ENCODE measurements at places on chromosomes 12 and 14. TPM values are rescaled to one million over a fixed set of nuclear protein-coding genes. Genes with fewer than 3 reads are reported as not detected.

- DNase-seq, result no peak
Measured at GRCh38 chr14:78197051-78197450, 26.9 kb downstream of the NRXN3 start.

DNA sequence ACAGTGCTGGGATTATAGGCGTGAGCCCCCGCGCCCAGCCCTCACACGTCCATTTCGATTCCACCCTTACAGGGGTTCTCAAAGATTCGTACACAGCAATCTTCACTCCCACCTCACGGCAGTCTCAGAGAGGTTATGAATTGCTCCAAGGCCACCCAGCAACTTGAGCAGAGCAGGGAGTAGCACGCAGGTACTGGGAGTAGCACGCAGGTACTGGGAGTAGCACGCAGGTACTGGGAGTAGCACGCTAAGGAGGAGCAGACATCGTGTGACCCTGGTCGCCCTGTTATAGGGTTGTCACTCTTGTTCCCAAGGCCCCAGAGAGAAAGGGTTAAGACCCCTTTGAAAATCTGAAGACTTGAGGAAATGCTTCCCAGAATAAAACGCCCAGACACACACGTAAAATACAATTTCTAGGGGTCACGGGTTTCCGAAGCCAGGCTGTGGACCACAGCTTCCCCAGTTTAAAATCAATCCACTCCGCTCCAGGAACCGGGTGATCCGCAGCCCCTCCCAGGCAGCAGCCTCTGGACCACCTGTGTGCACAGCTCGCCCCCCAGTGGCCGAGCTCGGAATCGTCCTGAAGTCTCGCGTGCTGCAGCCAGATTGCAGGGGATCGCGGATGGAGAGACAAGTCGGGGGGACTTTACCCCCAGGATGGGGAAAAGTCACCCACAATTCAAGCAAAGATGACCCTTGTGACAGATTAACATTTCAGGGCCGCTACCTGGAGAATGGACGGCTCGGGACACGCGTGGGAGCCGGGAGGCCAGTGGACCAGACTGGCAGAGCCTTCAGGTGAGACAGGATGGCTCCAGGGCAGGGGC, 92.0 kb downstream of the SCARB1 start:
- peak; percentile 81 for DNase-seq

- DNase-seq, result no peak
Measured at GRCh38 chr12:79959484-79959883, 24.6 kb upstream of the PPP1R12A start.

- DNase-seq, result no peak
Measured at GRCh38 chr14:75452324-75452723, 24.5 kb downstream of the JDP2 start.

GRCh38 chr14:34723867-34724266, 9.5 kb upstream of the CFL2 start:
- no peak for DNase-seq

DNA sequence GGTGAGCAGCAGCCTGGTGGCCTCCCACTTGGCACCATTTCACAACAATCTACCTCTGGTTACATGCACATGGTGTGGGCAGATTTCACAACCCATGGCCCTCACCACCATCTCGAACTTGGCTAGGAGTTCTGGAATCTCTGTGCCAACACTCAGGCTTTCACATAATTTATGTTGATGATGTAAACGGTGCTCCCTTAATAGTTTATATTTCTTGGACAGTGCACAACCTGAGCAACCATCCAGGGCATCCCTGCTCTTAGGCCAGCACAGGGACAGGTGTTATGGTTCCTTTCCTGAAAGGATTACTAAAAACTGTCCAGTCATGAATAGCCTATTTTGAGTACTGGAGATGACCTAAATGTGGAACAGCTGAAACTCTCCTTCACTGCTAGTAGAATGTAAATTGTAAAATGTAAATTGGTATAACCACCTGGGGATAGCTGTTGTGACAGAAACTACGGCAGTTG, 28.6 kb downstream of the ABCB9 start:
- DNase-seq, result no peak

DNA sequence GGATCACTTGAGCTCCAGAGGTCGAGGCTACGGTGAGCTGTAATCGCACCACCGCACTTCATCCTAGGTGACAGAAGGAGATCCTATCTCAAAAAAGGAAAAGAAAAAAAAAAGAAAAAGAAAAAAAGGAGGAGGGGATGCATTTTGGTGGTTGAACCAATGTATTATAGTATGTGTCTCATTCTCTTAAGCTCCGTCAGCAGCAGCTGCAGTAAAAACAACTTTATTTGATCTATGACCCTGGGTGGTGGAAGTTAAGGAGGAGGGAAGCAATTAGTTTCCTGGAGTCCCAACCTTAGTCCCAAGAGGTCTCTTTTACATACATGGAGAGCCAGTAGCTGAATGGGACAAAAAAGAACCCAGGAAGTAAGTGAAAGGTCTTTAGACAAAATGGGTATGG, 26.8 kb upstream of the APOF start:
- no peak for DNase-seq

DNA sequence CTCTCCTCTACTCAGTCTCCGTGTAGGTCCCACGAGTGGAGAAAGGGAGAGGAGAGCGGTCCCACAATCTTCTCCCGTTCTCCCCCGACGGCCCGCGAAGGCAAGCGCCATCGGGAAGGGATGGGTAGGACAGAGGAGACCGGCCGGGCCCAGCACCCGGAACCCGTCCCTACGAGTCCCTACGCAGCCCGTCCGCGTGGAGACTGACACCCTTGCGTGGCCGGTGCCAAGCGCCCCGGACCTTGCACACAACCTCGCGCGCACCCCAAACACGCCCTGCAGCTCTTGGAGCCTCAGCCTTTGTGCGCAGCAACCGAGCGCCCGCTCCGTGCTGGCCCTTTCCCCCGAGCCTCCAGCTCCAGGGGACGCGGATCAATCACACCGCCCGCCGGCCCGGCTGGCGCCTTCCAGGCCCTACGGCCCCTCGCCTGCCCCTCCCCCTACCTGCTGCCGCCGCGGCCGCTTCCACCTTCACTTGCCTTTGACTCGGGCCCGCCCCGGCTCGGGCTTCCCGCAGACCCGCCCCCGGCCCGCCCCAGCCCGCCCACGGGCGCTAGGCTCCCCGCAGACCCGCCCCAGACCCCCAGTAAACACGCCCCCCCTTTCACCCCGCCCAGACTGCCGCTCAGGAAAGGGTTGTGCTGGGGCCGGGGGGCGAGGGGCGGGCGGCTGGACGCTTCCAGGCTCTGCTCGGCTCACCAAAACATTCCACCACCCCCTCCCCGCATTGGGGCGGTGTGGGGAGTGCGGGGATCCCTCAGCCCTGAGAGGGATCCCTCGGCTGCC, at the start of gene NDRG2:
TSS of gene NDRG2 (minus strand) at position 477 of the 786 bp plus-strand sequence. CDS start 1,746 bp downstream, outside the sequence.
- DNase-seq, result peak; percentile 4

DNA sequence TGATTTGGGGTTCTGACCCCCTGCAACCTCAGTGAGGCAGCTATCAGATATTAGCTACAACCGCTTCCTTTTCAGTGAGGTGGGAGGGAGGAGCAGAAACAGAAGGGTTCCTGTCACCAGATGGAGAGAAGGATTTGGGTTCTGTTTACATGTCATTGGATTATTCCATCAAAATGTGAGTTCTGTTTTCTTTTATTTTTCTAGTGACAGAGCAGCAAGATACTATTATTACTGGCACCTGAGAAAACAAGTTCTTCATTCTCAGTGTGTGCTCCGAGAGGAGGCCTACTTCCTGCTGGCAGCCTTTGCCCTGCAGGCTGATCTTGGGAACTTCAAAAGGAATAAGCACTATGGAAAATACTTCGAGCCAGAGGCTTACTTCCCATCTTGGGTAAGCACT, 52.8 kb downstream of the FRMD6 start:
- DNase-seq, result peak; percentile 37

- DNase-seq, result no peak
Measured at GRCh38 chr12:9856151-9856550, 13.0 kb downstream of the CLEC2B start.

DNA sequence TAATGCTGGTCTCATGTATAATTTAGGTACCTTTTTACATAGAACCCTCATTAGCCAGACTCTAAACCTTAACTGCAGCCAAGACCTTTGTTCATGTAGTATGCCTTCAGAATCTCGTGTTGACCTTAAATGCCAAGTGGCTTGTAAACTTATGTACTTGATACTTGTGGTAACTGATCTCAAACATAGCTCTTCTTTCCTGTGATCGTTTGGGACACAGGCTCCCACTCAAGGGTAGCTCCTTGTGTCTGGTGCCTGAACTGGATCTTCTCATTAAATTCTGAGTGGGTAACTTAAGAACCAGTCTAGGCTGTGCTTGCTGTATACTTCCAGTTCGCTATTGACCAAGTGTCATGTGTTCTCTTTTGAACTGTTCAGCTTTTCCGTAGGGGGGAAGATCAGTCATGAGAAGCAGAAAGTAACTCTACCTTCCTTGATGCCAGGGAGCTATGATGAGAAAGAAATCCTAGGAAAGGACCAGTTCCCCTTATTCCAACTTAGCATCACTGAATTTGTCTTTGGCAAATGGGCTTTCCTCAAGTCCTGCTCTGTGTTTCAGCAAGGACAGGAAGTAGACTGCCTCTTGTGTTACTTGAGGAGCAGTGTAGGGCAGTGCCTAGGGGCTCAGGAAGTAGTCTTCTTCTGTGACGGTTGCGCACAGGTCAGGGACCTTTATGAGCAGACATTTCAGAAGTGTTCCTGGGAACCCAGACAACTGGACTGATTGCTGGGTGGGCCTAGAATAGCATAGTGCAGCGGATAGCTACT, 2.5 kb downstream of the LGALS3 start:
- peak; percentile 52 for DNase-seq

DNA sequence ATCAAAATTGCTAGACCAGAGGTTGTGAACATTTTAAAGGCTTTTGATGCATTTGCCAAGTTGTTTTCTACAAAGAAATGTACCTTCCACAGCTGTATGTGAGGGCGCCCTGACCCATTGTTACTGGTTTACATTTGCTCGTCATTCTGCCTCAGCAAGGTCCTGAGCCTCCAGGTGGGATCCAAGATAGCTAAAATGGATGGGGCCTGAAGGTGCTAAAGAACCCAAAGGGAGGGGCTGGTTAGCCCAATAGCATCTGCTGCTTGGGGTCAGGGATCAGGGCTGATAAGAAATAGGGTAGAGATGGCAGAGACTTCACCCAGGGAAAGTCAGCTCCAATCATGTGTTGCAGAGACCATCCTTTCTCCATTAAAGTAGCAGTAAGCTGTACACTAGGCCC, 43.1 kb downstream of the GALNT16 start:
- no peak for DNase-seq

GRCh38 chr12:69991690-69992288, 166.8 kb downstream of the MYRFL start:
- DNase-seq, result no peak

DNA sequence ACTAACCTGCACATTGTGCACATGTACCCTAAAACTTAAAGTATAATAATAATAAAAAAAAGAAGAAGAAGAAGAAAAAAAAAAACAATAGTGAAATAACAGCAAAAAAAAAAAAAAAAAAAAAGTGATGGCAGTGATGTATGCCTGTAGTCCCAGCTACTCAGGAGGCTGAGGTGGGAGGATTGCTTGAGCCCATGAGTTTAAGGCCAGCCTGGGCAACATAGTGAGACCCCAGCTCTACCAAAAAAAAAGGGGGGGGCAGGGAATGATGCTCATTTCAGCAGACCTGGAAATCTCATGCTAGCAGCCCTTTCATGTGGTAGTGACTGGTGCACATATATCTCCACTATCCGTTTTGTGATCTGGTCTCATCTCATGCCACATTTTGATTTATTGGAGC, 20.8 kb downstream of the TRAFD1 start:
- no peak for DNase-seq

- DNase-seq, result peak; percentile 2
Measured at GRCh38 chr12:64825143-64826021, 935 bp downstream of the TBC1D30 start.

- DNase-seq, result no peak
Measured at GRCh38 chr12:18620986-18621385, 116.8 kb downstream of the PLCZ1 start.

DNA sequence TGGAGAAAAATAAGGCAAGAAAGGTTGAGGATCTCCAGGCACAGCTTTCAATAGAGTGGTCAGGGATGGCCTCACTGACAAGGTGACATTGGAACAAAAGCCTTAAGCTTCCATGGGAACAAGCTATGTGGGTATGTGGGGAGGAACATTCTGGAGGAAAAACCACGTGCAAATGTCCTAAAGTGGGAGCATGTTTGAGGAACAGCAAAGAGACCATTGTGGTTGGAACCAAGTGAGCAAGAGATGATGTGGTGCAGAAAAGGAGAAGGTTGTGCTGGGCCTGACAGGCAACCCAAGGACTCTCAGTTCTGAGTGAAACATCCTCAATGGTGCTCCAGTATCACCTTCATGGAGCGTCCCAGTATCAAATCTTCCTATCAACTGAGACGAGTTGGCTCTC, 184.0 kb downstream of the CAND1 start:
- DNase-seq, result no peak

- no peak for DNase-seq
Measured at GRCh38 chr14:22594156-22594716, 3.9 kb upstream of the ABHD4 start.

DNA sequence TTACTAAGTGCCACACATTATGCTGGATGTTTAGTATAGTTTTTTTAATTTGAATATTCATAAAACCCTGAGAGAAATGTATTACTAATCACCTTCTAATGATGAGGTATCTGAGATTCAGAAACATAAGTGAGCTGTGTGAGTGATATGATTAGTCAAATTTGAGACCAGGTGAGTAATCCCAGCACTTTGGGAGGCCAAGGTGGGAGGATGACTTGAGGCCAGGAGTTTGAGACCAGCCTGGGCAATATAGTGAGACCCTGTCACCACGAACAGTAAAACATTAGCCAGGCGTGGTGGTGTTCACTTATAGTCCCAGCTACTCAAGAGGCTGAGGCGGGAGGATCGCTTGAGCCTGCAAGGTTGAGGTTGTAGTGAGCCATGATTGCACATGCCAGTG, 438.4 kb downstream of the RAD51B start:
- no peak for DNase-seq

GRCh38 chr14:30330445-30330844, 228.5 kb upstream of the G2E3 start:
- DNase-seq, result peak; percentile 4

DNA sequence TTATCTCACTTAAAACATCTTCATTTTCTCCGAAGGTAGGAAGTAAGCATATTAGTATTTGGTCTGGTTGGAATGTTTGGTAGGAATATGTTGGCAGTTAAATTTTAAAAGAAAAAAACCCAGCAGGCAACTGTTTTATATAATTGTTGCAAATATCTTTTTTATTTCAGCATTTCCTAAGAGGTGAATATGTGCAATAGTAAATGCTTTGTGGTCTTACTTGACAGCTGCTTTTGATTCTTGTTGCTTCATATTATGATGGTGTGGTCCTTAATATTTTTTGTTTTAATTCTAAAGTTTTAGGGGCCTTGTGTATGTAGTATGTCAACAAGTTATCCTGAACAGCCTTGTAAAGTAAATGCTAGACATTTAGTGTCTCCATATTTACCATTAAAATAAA, 6.3 kb downstream of the TRAFD1 start:
- no peak for DNase-seq

The TCL1A gene
- total RNA-seq, result not detected

The TTC6 gene
- total RNA-seq, result not detected

The CABP1 gene
- not detected for total RNA-seq

The NANOG gene
- not detected for total RNA-seq

The SYNDIG1L gene
- not detected for total RNA-seq
